ENCODE measurements at places on chromosomes 16 and 17.

DNA sequence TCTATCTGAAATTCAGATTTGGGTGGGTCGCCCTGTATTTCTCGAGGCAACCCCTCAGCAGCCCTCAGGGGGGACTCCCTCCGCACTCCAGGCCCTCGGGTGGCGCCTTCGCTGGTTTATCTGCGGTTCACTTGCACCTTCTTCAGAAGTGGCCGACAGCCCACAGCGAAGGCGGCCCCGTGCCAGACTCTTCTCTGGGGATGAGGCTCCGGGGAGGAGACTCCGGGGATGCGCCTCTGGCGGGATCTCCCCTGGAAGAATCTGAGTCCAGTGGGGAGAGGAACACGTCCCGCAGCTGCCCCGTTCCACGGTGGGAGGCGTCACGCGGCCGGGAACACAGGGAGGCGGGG lies 63.9 kb upstream of the DNAJA2 start:
- no peak for DNase-seq

DNA sequence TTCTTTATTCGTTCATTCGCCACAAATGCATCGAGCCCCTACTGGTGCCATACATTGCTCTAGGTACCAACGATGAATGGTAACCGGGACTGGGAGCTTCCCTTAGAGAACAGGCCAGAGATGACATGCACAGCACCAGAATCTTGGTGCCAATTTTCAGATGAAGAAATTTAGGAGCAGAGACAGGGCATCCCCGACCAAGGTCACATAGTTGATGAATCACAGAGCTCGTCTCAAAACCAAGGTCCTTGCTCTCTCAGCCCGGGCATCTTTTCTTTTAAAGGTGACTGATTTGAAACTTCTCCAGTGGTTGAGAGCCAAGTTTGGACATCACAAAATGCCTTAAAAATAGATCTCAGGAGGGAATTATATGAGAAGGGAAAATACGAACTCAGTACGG lies 73.2 kb upstream of the C16orf82 start:
- DNase-seq, result no peak

DNA sequence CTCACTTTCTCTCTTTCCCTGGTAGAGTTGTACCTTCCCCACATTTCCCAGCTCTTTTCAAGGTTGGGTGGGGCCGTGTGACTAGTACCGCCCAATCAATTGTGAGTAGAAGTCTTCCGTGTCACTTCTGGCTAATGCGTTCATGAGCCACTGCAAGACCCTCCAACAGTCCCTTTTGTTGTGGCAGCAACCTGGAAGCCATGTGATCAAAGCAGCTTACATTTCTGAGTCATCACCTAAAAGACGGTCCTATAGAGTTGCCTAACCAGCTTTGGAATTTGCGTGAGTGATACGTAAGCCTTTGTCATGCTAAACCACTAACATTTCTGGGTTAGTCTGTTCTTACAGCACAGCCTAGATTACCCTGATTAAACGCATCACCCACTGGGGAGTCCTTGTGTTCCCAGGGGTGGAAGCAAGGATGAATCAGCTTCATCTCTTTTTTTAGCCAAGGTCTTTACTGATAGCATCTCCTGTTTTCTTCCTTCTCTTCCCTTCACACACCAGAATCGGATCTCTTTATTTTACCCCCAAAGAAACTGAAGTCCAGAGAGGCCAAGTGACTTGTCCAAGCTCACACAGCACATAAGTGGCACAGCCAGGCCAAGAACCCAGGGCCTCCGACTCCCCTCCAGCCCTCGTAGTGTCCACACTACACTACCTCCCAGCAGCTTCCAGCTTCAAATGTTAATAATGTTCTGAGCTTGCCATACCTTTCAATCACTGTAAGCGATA lies 366.3 kb upstream of the XYLT1 start:
- no peak for DNase-seq

- DNase-seq, result no peak
Observed at GRCh38 chr16:1097800-1098199, 1.8 kb upstream of the C1QTNF8 start.
